ENCODE measurements at places on chromosomes 12 and 14.

GRCh38 chr14:79735121-79735520 lies 476.2 kb downstream of the DIO2 start:
- no peak for DNase-seq

DNA sequence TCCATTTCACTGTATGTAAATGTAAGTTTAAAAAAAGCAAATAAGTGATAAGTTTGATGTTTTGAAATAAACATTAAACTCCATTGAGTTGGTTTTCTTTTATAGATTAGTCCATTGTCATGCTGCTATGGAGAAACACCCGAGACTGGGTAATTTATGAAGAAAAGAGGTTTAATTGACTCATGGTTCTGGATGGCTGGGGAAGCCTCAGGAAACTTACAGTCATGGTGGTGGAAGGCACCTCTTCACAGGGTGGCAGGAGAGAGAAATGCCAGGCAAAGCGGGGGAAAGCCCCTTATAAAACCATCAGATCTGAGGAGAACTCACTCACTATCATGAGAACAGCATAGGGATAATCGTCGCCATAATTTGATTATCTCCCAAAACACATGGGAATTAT lies 48.4 kb upstream of the OXA1L start:
- no peak for DNase-seq

GRCh38 chr12:3727354-3727753 lies 25.6 kb downstream of the CRACR2A start:
- DNase-seq, result no peak

DNA sequence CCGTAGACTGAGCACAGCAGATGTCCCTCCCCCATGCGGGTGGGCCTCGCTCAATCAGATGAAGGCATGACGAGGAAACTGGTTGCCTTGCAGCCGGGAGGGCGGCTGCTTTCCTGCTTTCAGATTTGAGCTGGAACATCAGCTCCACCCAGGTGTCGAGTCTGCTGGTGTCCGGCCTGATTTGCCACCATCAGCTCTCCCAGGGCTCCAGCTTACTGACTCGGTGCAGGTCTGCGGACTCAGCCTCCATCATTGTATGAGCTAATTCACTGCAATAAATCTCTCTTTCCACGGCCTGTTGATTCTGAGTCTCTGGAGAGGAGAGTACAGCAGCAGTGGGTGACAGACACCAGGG lies 156.2 kb downstream of the KIF26A start:
- peak; percentile 4 for DNase-seq

DNA sequence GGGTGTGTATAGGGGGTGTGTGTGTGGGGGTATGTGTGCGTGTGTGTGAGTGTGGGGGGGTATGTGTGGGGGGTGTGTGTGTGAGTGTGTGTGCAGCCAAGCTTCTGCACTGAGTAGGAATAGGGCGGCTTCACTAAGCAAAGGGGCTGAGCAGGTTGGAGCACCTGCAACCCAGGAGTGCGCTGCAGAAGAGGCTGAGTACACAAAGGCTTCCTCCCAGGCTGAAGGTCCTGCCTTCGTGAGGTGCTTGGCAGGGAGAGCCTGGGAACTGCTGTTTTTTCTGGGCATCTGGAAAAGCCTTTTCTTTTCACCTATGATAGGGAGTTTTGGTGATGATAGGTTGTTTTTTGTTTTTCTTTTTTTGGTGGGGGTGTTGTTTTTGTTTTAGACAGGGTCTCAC lies 6.0 kb upstream of the NUDT14 start:
- DNase-seq, result no peak

DNA sequence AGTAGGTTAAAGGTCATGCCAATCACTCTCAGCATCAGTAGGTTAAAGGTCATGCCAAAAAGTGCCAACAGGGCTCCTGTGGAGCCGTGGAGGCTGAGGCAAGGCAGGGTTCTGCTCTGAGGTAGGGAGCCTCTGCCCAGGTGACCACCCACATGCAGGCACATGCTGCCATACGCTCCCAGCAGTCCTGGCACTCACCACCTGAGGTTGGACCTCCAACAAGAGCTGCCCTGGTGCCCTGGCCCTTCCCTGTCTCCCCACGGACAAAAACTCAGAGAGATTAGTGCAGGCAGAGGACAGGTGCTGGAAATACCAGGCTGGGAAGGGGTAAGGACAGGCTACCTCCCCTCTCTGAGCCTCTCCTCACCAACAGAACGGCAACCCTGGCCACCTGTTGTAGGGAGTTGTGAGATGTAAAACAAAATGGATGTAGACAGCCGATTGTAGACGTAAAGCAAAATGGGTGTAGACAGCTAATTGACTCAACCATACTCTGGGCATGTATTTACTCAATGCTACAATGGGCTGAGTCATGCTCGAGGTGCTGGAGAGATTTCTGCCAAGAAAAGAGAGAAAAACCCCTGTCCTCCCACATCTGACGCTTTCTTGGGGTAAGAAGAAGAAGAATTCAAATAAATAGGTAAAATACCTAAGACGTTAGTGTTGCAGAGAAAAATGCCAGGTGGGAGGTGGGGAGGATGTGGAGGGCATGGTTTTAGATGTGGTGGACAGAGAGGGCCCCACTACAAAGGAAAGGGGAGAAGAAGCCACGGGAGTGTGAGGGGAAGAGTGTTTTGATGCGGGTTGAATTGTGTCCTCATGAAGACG lies 32.4 kb downstream of the LTBP2 start:
- peak; percentile 25 for DNase-seq
